Astrocyte of the hippocampus (primary cell): ENCODE measurements at places on chromosomes 7 and 10.
A peak's percentile ranks its signal among the peaks of the same experiment; 100 is the strongest.

- no peak for DNase-seq
Measured at GRCh38 chr7:70539205-70539604, 592.7 kb upstream of the GALNT17 start.

- no peak for DNase-seq
Measured at GRCh38 chr10:51510231-51510630, 189.2 kb downstream of the CSTF2T start.

DNA sequence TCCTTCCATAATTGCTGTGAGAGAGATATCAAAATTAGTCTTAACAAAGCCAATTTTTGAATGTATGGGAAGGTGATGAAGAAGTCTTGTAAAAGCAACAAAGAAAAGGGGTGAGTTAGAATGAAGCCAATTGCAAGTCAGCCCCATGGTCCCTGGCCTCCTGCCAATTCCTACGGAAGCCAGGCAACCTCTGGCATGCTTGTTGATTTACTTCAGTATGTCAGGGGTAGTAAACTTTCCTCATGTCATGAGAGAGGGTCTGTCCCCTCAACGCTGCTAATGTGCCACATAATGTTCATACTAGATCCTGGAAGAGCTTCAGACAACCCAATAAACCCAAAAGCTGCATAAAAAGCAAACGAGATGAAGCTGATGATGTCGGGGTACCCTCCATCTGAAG is 159.1 kb upstream of the YAE1 start:
- peak; percentile 26 for DNase-seq

DNA sequence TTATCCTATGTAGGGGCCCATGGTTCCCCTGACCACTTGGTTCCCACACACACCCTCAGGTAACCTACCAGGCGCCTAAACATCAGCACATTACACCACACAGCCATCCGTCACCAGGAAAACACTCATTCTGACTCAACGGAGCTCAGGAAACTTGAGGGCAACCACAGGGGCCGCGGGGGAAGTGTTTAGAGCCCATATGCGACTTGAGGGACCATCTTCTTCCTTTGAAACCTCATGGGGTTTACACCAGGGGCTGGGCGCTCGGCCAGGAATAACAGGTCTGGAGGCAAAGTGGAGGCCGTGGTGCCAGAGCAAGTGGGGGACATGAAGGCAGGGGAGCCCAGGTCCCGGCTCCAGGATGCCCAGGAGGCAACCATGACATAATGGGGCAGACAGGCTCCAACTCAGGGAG is 1.5 kb downstream of the STX1A start:
- peak; percentile 89 for DNase-seq

- DNase-seq, result no peak
Measured at GRCh38 chr7:1923409-1924257, 253.6 kb downstream of the ELFN1 start.

DNA sequence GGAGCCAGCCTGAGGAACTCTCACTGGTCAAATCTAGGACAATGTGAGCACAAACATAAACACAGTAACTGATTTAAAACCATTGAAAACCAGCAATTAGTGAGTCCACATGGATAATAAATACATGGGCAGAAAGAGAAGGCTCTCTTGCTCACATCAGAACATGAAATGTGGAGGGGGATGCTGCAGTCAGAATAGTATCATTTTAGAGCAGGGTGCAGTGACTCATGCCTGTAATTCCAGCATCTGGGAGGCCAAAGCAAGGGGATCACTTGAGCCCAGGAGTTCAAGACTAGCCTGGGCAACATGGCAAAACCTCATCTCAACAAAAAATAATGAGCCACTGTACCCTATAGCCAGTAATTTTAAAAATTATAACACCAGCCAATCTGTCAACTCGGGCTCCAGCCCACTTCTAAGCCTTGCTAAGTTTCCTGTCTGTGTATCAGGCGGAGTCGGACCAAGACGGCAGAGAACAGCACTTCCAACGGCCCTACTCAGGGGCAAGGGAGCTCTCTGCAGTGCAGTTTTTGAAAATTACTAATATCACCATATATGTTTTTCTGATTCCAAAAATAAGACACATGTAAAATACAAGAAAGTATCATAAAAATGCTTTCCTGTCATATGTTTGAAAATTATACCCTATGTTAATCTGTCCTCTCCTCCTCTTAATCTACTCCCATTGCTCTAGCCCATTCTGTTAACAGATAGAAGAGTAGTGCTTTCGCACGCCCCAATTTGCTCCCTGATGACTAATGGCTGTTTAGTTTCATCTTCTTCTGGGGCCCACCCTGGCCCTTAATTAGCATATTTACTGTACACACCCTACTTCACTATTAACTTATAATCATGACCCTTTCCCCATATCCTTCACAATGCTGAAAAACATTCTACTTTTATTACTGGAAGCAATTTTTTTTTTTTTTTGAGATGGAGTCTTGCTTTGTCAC is 17.1 kb downstream of the URGCP start:
- no peak for DNase-seq

DNA sequence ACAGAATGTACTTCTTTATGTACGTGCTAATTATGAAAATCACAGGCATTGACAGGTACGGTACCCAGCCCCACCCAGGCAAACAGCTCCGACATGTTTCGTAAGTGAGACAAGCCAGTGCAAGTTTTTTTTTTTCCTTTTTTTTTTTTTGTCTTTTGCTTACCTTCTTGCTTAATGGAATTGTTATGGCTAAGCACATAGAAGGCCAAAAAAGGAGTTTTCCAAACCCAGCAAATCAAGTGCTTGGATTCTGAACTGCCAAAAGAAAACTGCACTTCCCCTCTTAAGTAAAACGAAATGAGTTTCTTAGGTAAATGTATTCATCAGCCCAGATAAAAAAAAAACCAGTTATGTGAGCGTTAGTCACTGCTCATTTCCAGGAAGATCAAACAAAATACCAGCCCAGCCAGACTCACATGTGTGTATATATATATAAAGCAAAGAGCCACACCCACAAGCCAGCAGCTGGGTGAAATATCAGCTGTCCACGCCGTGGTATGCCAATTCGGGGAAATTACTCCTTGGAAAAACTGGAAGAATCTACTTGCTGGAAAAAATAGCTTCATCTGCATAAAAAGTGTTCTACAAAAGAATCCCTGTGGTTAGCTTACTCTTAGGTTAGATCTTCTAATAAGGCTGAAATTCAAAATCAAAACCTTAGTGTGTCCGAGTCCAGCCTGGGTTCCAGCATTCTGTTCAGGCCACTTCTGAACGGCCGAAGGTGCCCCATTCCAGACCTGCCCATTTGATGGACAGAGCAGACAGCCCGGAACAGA is 8.0 kb downstream of the KLF6 start:
- DNase-seq, result peak; percentile 83

GRCh38 chr7:95922191-95922590 is 149.8 kb downstream of the DYNC1I1 start:
- DNase-seq, result no peak

GRCh38 chr10:33716501-33717267 is 382.2 kb upstream of the NRP1 start:
- DNase-seq, result no peak

- no peak for DNase-seq
Measured at GRCh38 chr7:2124604-2125345, 108.0 kb downstream of the MAD1L1 start.

DNA sequence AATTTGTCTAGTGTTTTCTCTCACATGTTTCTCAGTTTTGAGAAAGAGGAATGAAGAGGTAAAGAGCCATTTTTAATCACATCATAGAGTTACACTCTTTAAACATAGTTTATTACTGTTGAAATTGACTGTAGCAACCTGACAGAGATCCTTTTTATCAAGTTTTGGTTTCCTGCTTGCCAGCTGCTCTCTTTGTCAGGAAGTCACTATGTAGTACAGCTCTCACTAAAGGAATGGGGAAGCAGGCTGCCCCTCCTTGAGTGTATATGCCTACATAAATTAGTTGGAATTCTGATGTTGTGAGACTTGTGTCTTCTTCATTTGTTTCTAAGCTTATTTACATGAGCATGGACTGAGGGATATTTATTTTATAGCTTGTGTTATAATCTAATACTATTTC is 1274.0 kb upstream of the CELF2 start:
- no peak for DNase-seq

DNA sequence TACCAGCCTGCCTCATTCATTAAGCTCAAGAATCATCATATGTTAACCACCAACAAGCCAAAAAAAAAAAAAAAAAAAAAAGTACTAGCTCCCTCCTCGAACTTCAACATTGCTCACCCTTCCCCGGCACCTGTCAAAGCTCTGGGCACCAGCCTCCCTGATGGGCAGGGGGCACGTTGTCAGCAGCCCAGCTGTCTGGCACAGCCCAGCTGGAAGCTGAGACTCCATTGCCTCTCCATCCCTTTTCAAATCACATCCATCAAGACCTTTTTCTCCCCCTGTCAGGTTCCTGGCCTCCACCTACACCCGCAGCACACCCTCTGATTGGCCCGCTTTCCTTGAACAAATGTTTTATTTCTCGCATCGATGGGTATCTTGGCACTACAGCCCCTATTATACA is 913.3 kb upstream of the AUTS2 start:
- DNase-seq, result peak; percentile 36
